ENCODE measurements at places on chromosomes 7 and 10.

- no peak for DNase-seq
Observed at GRCh38 chr7:81170291-81170690, 251.4 kb upstream of the SEMA3C start.

- no peak for DNase-seq
Observed at GRCh38 chr7:99629643-99630042, 12.9 kb downstream of the ZSCAN25 start.

DNA sequence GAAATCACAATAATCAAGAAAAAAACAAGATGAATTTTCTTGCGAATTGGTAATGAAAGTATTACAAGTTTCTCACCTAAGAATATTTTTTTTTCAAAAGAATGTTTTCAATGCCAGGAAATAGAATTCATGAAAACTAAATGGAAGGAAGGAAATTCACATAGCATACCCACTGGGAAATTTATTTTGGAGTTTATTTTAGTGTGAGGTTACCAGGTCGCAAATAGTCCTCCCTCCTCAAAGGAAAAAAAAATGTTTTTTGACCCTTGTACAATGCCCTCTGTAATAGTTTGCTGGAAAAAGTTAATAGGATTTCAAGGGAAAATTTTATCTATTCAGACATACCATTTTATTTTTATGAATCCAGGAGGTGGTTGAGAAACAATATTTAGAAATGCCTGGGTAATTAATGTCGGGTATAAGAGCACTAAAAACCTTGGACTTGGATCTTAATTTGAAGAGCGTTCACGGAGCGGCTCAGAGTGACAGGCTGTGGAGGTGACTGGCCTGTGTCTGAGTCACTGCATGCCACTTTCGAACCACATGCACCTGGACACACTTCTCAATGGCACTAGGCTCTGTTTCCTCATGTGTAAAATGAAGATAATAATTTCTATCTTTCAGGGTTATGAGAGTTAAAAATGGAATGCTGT, 28.2 kb downstream of the CUBN start:
- DNase-seq, result no peak

DNA sequence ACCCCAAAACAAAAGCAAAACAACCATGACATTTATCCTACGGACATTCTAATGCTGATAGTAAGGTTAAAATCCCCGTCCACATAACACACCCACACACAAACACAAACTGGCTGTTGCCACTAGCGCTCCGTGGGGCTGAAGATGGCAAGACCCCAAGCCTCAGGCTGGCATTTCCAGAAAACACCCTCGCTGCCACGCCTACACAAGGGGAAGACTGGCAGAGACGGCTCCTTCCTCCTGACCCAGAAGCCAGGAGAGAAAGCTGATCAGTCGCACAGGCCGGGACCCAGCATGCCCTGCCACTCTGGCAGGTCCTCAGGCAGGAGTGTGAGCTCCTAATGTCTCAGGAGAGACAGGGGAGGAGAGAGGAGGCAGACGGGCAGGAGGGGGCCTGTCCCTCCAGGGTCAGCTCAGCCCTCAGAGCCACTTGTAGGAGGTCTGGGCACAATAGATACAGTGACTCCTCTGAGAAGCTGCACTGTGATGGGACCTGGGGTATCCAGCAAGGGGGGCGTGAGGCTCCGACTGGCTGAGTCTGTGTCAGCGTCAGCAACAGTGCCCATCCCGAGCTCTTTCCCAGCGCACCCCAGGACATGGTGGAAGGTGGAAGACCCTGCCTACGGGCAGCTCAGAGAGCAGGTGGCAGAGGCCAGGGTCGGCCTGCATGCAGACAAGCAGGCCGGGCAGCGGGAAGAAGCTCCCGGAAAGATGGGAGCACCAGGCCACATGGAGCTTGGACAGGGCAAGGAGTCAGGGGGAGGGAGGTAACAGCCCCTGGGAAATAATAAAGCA, 326.9 kb downstream of the PTPRN2 start:
- no peak for DNase-seq

DNA sequence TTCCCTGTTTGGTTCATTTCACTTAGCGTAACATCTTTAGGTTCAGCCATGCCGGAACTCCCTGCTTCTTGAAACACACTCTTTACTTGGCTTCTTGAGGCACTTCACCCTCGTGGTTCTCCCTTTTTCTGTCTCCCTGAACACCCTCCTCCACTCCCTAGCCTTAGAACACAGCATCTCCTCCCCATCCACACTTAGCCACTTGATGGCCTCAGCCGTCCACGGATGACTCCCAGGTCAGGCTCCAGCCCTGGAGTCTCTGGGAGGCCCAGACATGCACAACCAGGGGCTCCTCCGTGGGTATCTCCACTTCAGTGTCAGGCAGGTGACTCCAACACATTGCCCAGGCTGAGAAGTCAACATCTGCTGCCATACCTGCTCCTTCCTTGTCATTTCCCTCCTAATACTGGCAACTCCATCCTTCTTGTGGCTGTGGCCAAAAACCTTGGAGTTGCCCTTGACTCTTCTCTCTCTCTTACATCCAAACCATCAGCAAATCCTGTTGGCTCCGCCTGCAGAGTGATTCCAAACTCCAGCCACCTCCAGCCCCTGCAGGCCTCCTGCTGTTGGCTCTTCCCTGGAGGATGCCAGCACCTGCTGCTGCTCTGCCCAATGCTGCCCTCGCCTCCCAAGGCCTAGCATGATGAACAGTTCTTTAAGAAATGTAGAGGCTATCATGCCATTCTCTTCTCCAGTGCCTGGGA, 8.4 kb upstream of the INMT start:
- DNase-seq, result no peak

DNA sequence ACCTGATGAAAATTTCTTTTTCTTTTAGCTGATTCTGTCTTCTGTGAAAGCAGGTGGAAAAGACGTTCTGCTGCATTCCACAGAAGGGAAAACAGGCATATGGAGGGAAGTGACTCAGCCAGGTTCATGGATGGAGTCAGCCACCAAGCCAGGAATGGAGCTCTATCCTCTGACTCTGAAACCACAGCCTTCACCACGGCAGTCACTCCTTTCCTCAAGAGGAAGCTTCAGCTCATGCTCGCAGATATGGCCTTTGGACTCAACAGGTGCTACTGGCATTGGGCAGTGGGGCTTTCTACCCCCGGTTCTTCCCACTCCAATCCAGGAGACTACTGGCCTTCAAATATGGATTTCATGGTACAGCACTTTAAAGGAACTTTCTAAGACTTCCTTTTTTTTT, 11.5 kb upstream of the PLAU start:
- no peak for DNase-seq

DNA sequence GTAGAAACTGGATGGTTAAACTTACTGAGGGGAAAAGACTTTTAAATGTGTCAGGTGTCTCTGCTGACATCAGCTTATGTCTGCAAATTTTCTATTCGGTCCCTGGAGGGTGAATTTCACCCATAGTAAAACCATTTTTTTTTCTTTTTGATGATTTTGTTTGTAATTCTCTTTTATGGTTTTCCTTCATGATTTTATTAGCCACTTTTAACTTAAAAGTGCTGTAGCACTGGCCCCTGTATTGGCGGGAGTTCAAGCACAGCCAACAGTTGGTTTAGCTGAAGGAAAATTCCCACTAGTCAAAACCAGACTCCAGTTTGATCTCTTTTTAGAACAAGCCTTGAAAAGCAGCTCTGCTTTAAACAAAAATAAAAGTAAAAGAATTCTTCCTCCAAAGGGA, 5.0 kb upstream of the ITGA8 start:
- no peak for DNase-seq

GRCh38 chr7:72503644-72504043, 91.5 kb upstream of the CALN1 start:
- no peak for DNase-seq

GRCh38 chr7:38394660-38395059, 121.2 kb upstream of the TARP start:
- DNase-seq, result no peak

DNA sequence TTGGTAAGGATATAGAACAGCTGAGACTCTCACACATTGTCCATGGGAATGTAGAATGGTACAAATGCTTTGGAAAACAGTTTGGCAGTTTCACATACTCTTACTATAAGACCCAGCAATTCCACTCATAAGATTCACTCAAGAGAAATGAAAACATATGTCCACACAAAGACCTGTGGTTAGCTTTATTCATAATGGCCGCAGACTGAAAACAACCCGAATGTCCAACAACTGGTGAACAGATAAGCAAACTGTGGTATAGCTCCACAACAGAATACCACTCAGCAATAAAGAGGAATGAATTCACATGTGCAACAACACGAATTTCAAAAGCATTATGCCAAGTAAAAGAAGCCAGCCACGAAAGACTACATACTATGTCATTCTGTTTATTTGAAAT, 33.5 kb upstream of the CUL1 start:
- DNase-seq, result no peak

DNA sequence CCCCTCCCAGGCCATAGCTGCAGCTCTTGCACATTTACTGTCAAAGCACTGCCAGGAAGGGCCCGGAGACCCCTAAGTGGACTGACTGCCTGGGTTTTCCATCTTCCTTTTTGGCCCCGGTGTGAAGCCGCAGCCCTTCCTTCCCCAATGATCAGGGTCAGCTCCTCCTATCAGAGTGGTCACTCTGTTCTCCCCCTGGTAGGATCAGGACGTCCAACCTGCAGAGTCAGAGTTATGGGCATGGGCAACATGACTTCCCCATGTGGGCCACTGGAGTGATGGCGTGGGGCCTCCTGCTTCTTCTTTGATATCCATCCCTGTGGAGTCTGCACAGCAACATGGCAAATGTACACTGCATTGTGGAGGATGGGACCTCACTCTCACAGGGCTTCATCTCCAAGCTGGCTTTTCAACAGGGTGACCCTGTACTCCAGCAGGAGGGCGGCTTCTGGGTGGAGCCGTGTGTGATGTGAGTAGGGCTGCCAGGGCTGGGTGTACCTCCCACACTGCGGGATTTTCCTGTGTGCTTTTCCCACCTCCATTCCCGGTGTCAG, 6.4 kb upstream of the RAMP3 start:
- no peak for DNase-seq

- no peak for DNase-seq
Observed at GRCh38 chr10:119428789-119429188, 113.7 kb downstream of the RGS10 start.

DNA sequence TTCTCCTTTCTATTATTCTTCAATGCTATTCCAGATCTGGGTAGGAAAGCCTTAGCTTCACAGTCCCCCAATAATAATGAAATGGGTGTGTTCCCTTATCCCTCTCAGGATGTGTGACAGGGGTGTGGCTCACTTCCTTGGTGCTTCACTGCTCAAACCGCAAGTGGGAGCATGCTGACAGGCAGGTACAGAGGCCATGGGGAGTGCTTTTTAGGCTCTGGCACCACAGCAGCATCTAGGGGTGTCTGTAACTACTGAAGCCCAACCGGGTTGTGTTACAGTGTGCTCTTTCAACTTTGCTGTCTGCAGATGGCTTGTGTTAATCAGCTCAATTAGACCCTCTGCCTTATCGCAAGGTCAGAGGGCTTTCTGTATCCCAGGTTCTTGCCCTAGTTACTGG, 79.4 kb upstream of the CYP2C9 start:
- DNase-seq, result no peak

- no peak for DNase-seq
Observed at GRCh38 chr7:28548416-28548815, 136.1 kb downstream of the CREB5 start.

DNA sequence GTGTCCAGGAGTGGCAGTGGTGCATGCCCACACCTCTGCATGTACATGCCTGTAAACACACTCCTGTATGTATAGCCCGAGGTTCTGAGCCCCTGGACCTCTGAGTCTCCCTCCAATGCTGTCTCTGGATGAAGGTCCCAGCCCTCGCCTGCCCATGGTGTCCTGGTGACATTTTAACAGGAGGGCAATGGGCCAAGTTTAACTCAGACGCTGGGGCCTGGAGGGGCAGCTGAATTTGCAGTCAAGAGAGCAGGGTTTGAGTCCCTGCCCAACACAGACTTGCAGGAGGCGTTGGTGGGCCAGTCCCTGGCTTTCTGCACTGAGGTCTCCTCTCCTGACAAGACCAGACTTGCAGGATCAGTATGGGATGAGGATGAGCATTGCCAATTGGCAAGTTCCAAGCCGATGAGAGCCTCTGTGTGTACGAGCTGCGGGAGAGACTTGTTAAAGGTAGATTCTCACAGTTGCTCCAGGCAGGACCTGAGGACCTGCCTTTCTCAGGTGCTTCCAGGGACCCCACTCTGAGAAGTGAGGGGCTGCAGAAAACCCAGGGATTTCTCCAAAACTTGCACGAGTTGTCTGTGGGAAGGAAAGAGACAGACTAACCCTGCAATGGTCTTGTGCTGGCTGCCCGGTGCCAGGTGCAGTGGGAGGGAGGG, 141.9 kb downstream of the ELFN1 start:
- no peak for DNase-seq

DNA sequence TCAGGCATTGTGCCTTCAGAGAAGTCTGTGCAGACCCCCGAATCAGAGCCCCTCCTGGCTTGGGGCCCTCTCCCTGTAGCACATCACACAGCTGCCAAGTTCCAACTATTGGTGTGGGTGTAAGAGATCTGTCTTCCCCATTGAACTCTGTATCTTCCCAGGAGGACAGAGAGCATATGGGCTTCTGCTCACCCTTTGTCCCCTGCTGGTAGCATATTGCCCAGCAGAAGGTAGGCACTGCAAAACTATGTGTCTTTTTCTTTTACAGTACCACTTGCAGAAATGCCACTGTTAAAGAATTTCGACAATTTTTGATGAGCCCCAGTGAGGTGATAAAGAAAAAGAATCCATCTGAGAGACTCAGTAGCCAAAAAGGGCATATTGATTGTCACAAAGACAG, 59.6 kb downstream of the NPY start:
- no peak for DNase-seq

DNA sequence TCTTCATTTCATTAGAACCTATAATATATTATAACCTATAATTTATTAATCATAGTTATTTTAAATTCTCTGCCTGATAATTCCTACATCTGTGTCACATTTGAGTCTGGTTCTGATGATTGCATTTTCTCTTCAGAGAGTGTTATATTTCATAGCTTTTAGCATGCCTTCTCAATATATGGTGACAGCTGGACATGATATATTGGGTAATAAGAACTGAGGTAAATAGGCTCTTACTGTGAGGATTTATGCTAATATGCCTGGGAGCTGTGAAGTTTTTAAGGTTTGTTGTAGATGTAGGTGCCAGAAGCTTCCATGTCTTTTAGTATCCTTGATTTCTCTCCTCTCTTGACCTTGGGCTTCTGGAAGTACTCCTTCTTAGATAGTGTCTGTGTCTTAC, 325.9 kb upstream of the SEMA3D start:
- DNase-seq, result no peak

- no peak for DNase-seq
Observed at GRCh38 chr7:7861211-7861633, 107.4 kb upstream of the GLCCI1 start.

DNA sequence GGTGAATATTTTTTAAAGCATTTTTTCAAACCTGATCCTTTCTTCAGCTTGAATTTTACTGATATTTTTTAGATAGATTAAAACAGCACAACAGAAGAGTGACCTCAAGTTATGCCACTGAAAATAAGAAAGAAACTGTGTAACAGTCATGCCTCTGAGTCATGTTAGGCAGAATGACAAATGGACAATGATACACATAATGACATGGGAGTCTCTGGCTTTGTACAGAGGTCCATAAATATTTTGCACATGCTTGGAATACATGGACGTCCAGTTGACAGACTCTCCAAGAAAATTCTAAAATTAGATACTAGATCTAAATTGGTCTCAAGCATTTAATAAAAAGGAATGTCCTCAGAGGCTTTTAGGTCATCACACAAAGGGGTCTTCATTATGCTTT, 21.9 kb upstream of the SEMA3A start:
- no peak for DNase-seq

GRCh38 chr7:129437190-129437589, 3.0 kb downstream of the STRIP2 start:
- DNase-seq, result no peak

Measured in activated naive CD4-positive, alpha-beta T cell treated with anti-CD3 and anti-CD28 coated beads, Interleukin-2, amount 50 U/mL, for 72 hours (primary cell).